ENCODE measurements at places on chromosomes 13 and 19. TPM values are rescaled to one million over a fixed set of nuclear protein-coding genes. Genes with fewer than 3 reads are reported as not detected.

GRCh38 chr19:3006075-3006767 is 22.9 kb downstream of the TLE2 start:
- no peak for DNase-seq

The SKA3 gene
- 0.59 TPM for total RNA-seq

The SHC2 gene
- total RNA-seq: 52.2 TPM

DNA sequence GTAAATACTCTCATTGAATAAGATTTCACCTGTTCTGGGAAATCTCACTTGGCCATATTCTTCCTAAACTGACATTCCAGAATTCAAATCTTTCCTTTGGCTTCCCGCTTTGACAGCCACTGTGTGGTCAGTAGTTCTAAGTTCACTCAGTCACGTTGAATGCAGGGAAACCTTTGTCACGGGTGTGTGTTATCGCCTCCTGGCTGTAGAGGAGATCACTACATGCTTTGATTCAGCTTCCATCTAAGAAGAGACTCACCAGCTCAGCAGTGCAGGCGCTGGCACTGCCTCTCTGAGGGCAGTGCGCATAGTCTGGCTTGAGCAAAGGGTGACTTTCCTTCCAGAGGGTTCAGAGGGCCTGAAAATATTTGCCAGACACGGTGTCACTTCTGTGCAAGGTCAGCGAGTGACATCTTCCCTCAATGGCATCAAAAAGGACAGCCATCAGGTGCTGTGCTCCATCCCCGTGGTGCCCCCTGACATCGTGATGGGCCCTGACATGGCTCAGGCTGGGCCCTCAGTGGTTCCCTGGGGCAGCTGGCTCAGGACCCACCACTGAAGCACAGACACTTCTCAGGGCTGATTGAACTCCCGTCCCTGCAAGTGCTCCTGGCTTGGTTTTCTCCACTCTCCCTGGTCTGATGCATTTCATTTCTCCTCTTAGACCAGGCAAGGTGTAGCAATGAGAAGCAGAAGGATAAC is 635.4 kb upstream of the ARGLU1 start:
- DNase-seq: no peak

- DNase-seq: no peak
These were observed 6.9 kb downstream of the PKN1 start for GRCh38 chr19:14440049-14440448.

GRCh38 chr19:1001538-1002166 is 1.4 kb downstream of the GRIN3B start:
- DNase-seq: no peak

The RXFP2 gene
- total RNA-seq: not detected

The LGALS14 gene
- total RNA-seq: not detected

The KLK3 gene
- 35,247 TPM for total RNA-seq

GRCh38 chr19:10450853-10451609 is 30.7 kb downstream of the PDE4A start:
- no peak for DNase-seq

The MRPL4 gene
- 72.6 TPM for total RNA-seq

The PRTN3 gene
- total RNA-seq: not detected

DNA sequence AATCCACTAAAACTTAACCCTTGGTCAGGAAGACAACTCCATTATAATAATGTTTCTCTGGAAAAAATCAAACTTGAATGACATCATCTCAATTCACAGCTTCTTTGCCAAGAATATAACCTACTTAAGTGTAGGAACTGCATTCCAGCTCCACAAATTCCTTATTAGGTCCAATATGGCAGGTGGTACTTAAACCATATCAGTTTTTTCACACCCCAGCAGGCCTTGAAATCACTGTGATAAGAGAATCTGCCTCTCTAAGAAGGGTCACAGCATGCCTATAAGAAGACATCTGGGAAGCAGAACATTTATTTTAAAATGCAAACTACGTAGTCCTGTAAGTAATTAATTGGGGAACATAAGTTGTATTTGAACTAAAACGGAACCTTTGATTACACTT is 687.8 kb downstream of the DIAPH3 start:
- DNase-seq: no peak

The GJB2 gene
- total RNA-seq: 1.5 TPM

The TNNT1 gene
- 87.9 TPM for total RNA-seq

DNA sequence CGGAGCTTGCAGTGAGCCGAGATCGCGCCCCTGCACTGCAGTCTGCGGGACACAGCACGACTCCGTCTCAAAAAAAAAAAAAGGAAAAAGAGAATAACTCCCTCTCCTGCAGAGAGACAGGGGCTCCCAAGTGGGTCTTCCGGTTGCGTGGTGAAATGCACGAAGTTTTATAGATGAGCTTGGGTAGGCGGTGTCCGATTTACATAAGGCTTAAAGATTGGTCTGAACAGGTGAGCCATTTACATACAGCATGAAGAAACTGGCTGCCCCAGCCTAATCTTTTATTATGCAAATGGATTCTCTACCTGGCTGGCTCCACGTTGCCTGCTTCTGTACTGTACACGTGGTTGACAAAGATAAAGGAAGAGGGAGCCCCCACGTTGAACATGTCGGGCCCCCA is 19.5 kb downstream of the ADGRE2 start:
- peak; percentile 15 for DNase-seq

GRCh38 chr19:29714371-29714952 is 599 bp downstream of the C19orf12 start:
- DNase-seq: no peak

DNA sequence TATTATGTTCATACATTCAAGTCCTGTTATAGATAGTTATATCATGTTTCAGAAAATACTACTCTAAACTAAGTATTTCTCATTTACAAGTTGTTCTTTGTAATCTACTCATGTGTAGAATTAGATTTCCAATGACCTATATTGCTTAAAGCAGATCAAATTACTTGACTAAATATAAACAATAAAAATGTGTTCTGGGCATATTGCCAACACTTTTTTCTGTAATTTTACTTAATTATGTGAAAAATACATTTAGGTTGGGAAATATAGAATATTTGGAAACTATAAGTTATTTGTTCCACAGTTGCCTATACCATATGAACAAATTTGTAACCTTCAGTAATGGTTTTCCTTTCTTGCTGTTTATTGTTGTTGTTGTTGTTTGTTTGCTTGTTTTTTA is 275.2 kb upstream of the PCDH9 start:
- no peak for DNase-seq

DNA sequence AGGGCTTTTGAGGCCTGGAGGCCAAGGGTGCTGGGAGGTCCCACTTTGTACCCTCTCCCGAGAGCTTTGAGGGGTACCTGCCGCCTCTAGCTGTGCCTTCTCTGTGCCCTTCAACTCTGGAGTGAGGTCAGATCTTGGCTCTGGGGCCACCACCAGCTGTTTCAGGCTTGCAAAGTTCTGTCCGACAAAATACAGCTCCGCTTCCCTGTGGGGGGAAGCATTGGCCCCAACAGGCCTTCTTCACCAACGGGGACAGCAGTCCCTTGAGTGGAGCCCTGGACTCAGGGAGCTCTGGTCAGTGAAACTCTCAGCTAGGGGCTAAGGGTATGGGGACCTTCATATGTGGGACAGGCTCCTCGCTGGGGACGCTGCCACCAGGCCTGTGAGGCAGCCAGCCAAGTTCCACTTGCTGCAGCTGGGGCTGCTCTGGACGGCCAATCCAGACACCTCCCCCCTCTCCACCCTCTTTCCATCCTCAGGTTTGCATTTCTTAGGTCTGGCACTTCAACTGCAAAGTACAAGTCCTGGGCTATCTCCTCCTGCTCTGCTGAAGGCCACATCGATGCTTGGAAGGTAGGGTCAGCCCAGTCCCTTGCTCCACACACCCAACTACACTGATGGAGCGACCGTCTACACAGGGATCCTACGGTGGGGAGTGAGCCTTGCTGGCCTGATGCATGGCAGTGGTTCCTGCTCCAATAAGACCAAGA is 46.8 kb downstream of the C13orf46 start:
- DNase-seq: no peak

The JAK3 gene
- 1.5 TPM for total RNA-seq
